Suprapubic skin (tissue), 4 donors: ENCODE measurements at places on chromosomes 11 and 22. TPM values are rescaled to one million over a fixed set of nuclear protein-coding genes. Genes with fewer than 3 reads are reported as not detected.

GRCh38 chr11:36451681-36452080 lies 58.4 kb downstream of the TRAF6 start:
- H3K4me1 ChIP-seq: peaks cover 36% of the 10 kb centered on the region
- H3K4me3 ChIP-seq: no peak overlapping the region
- H3K27ac ChIP-seq: no peak overlapping the region
- DNase-seq: no peak
- H3K27me3 ChIP-seq: no peaks in the 10 kb centered on the region
- H3K36me3 ChIP-seq: peaks cover 3% of the 10 kb centered on the region

GRCh38 chr11:32894149-32894827 lies 1.7 kb downstream of the QSER1 start:
- peaks cover 22% of the 10 kb centered on the region for H3K4me1 ChIP-seq
- H3K27ac ChIP-seq: peak overlapping the region; percentile 97
- no peaks in the 10 kb centered on the region for H3K36me3 ChIP-seq
- H3K27me3 ChIP-seq: no peaks in the 10 kb centered on the region

- DNase-seq: no peak
- H3K4me3 ChIP-seq: no peak overlapping the region
- H3K36me3 ChIP-seq: peaks cover 6% of the 10 kb centered on the region
- H3K4me1 ChIP-seq: peaks cover 27% of the 10 kb centered on the region
- peak overlapping the region; percentile 57 for H3K27ac ChIP-seq
These were observed 138.5 kb downstream of the SWAP70 start for GRCh38 chr11:9802291-9802861.

DNA sequence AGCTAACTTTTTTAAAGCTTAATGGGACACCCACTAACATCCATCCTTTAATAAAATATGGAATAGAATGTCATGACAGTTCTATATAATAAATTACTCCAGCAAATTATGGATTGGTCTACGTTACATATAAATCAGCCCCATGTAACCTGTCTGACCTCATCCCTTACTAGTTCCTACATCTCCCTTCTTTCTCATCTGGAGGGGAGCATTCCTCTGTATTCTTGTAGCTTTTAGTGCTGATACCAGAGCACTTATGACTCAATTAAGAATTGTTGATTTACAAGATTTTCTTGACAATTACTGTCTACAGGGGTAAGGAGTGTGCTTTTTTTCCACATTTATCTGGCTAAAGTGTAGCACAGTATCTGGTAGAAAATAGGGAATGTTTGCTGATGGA lies 523.7 kb downstream of the FAM181B start:
- H3K4me3 ChIP-seq: no peak overlapping the region
- no peak for DNase-seq
- no peak overlapping the region for H3K27ac ChIP-seq
- H3K36me3 ChIP-seq: no peaks in the 10 kb centered on the region
- no peaks in the 10 kb centered on the region for H3K27me3 ChIP-seq
- H3K4me1 ChIP-seq: no peaks in the 10 kb centered on the region

GRCh38 chr11:118211006-118211405 lies 13.8 kb downstream of the JAML start:
- no peak overlapping the region for H3K27ac ChIP-seq
- no peaks in the 10 kb centered on the region for H3K36me3 ChIP-seq
- H3K27me3 ChIP-seq: peaks cover 7% of the 10 kb centered on the region

The CFAP300 gene
- total RNA-seq: 2.1 TPM

- no peak overlapping the region for H3K27ac ChIP-seq
- H3K36me3 ChIP-seq: no peaks in the 10 kb centered on the region
- H3K4me3 ChIP-seq: no peak overlapping the region
- peaks cover 100% of the 10 kb centered on the region for H3K27me3 ChIP-seq
- DNase-seq: no peak
- H3K4me1 ChIP-seq: peaks cover 12% of the 10 kb centered on the region
These were observed 2.0 kb downstream of the SLC6A5 start for GRCh38 chr11:20601221-20601914.

DNA sequence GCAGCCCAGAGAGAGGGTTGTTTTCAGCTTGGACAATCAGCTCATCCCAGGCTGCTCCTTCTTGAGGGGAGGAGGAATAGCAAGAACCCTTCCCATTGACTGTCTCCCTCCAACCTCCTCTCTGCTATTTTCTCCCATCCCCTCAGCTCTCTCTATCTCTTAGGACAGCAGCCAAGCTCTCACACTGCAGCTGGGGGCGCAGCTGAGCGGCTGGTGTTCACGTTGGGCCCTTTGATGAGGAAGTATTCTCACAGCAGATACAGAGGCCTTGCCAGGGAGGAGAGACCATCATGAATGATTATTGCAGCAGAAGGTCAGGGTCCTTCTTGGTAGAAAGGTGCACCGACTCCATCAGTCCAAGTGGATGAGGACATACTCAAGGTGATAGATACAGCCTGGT lies 26.5 kb upstream of the CADM1 start:
- H3K36me3 ChIP-seq: no peaks in the 10 kb centered on the region
- H3K27me3 ChIP-seq: peaks cover 23% of the 10 kb centered on the region
- no peaks in the 10 kb centered on the region for H3K4me1 ChIP-seq
- no peak overlapping the region for H3K27ac ChIP-seq
- no peak overlapping the region for H3K4me3 ChIP-seq

GRCh38 chr11:96136613-96137298 lies 206.2 kb downstream of the MAML2 start:
- H3K4me1 ChIP-seq: peaks cover 18% of the 10 kb centered on the region
- no peak overlapping the region for H3K27ac ChIP-seq
- no peak for DNase-seq
- H3K27me3 ChIP-seq: no peaks in the 10 kb centered on the region
- no peaks in the 10 kb centered on the region for H3K36me3 ChIP-seq

DNA sequence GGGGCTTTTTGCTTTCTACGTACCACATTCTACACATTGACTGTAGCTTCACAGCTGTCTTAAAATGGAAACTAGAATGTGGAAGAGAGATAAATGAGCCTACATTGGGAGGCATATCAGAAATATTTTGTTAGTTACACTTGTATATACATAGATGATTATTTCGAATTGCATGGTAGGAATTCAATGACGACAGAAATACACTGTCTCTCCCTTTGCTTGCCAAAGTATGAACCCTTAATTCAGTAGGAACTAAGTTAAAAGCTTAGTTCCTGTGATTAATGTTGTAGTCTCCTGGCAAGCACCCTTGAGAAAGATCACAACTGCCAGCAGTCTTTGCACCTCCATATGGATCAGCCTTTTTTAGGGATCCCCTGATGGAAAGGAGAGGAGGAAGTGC lies 10.1 kb downstream of the C11orf87 start:
- no peak for DNase-seq
- no peaks in the 10 kb centered on the region for H3K4me1 ChIP-seq
- H3K36me3 ChIP-seq: no peaks in the 10 kb centered on the region
- no peak overlapping the region for H3K4me3 ChIP-seq
- no peak overlapping the region for H3K27ac ChIP-seq

DNA sequence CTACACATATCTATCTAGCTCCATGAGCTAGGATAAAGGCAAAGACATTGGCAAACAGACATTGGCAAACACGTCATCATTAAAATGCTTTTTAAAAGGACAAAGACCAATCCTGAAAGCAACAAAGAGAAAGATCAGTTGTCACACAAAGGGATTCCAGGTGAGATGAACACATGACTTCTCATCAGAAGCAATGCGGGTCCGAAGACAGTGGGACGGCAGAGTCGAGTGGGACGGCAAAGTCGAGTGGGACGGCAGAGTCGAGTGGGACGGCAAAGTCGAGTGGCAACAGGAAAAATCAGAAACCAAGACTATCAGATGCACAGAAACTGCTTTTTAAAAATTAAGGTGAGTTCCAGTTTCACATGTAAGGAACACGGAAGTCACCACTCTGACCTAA lies 609.5 kb downstream of the BRD1 start:
- no peak overlapping the region for H3K4me3 ChIP-seq
- H3K27me3 ChIP-seq: peaks cover 4% of the 10 kb centered on the region
- H3K36me3 ChIP-seq: no peaks in the 10 kb centered on the region

The RDX gene
- total RNA-seq: 46.4 TPM

The EXPH5 gene
- total RNA-seq: 158 TPM

The PRG2 gene
- total RNA-seq: not detected

GRCh38 chr11:17851697-17852096 lies 117.1 kb downstream of the KCNC1 start:
- H3K4me1 ChIP-seq: no peaks in the 10 kb centered on the region
- H3K36me3 ChIP-seq: peaks cover 3% of the 10 kb centered on the region
- H3K27ac ChIP-seq: no peak overlapping the region
- no peak for DNase-seq

The OLFML1 gene
- total RNA-seq: 1.2 TPM

GRCh38 chr22:50145721-50146438 lies 24.7 kb upstream of the PANX2 start:
- H3K27ac ChIP-seq: no peak overlapping the region
- peaks cover 3% of the 10 kb centered on the region for H3K27me3 ChIP-seq
- H3K4me3 ChIP-seq: no peak overlapping the region
- H3K4me1 ChIP-seq: peaks cover 2% of the 10 kb centered on the region
- peak; percentile 53 for DNase-seq
- H3K36me3 ChIP-seq: no peaks in the 10 kb centered on the region

- no peaks in the 10 kb centered on the region for H3K27me3 ChIP-seq
- H3K4me3 ChIP-seq: no peak overlapping the region
- no peak overlapping the region for H3K27ac ChIP-seq
These were observed 1552.7 kb upstream of the TENM4 start for GRCh38 chr11:80993536-80993935.

The GDPD4 gene
- not detected for total RNA-seq

DNA sequence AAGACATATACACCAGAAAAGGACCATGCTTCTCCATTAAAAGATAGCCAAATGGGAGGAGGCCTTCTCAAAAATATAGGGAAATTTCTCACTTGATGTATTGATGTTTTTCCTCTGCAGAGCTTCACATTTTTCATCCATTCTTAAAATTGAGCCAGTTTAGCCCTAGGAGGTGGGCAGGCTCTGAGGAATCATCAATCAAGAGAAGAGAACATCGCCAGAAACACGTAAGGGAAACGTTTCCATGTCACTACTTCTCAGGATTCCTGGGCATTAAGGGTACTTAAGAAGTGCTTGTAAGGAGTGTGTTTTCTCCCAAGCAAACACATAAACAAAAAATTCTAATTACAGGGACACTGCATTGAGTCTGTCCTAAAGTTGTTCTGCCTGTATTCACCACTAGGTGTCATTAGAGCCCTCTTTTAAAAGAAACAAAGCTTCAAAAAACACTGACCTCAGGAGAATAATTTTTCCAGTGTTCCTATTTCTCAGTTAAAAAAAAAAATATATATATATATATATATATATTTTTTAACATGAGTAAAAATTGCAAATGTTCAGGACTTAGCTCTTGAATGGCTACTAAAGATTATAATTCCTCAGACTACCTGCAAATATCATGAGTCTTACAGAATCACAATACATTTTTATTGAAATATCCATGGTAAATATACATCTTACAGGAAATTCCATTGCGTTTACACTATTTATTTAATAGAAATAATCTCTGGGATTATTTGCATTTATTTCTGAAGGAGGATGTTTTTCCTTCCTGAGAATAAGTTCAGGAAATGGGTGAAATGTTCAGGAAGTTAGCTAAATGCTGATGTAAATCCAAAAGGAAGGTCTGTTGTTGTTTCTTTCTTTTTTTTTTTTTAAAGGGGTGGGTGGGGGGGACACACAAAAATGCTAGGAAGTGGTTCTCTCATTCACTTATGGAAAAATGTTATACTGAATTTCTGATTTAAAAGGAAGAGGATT lies 16.0 kb downstream of the FZD4 start:
- no peak overlapping the region for H3K27ac ChIP-seq
- no peaks in the 10 kb centered on the region for H3K27me3 ChIP-seq
- DNase-seq: no peak
- H3K36me3 ChIP-seq: peaks cover 3% of the 10 kb centered on the region
- peaks cover 35% of the 10 kb centered on the region for H3K4me1 ChIP-seq

DNA sequence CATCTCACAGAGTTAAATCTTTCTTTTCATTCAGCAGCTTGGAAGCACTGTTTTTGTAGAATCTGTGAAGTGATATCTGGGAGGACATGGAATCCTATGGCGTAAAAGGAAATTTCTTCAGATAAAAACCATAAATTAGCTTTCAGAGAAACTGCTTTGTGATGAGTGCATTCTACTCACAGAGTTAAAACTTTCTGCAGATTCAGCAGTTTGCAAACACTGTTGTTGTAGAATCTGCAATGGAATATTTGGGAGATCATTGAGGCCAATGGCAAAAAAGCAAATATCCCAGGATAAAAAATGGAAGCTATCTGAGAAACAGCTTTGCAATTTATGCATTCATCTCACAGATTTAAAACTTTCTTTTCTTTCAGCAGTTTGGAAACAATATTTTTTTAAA lies 180.6 kb downstream of the OR4A47 start:
- H3K36me3 ChIP-seq: no peaks in the 10 kb centered on the region
- DNase-seq: no peak
- no peak overlapping the region for H3K4me3 ChIP-seq
- H3K27ac ChIP-seq: no peak overlapping the region

DNA sequence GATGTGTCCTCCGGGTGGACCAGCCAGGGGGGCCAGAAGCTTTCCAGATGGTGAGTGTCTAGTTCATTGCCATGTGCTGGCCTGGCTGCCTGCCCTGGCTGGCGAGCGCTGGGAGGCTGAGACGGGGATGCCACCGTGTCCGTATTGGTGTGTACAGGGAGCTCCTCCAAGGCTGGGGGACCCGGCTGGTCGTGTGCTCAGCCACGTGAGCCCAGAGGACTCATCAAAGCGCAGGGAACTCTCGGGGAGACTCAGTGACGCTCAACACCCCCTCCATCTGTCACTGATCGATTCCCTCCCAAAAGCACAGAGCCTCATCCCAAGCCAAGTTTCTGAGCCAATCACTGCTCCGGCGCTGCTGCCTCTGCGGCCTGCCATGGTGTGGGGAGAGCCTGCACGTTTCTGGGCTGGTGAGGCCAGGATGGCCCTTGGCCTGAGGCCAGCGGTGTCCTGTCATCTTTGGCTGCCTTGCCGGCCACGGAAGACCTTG lies 423.7 kb downstream of the SHANK2 start:
- H3K4me3 ChIP-seq: no peak overlapping the region
- H3K36me3 ChIP-seq: no peaks in the 10 kb centered on the region
- DNase-seq: no peak
- peaks cover 73% of the 10 kb centered on the region for H3K27me3 ChIP-seq
- peaks cover 4% of the 10 kb centered on the region for H3K4me1 ChIP-seq
- H3K27ac ChIP-seq: no peak overlapping the region
